SK-N-DZ (cell line): ENCODE measurements at places on chromosomes 4 and X.
A peak's percentile ranks its signal among the peaks of the same experiment; 100 is the strongest.

- DNase-seq = no peak
Measured at GRCh38 chr4:185716141-185716551, 95.8 kb downstream of the SORBS2 start.

DNA sequence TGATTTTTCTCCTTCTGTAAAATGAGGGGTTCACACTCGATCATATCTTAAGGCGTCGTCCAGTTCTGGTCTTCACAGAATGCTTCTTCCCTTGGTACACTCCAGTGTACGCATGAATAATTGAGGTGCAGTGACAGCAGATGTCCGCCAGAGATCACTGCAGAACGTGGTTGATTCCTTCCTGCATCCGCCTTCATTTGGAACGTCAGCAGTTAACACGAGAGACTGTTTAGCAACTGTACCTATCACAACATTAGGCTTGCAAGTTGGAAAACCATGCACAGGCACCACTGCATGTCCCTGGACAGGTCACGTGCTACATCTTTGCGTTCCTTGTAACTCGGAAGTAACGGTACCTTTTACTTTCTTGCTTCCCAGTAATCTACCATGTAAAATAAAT is 66.0 kb upstream of the GEMIN8 start:
- peak; percentile 50 for DNase-seq

GRCh38 chr4:39279416-39279815 is 86.7 kb downstream of the RFC1 start:
- DNase-seq = no peak

GRCh38 chrX:100600758-100601157 is 16.0 kb downstream of the TNMD start:
- DNase-seq = no peak

- DNase-seq = no peak
Measured at GRCh38 chr4:56804551-56804950, 16.9 kb downstream of the SPINK2 start.

DNA sequence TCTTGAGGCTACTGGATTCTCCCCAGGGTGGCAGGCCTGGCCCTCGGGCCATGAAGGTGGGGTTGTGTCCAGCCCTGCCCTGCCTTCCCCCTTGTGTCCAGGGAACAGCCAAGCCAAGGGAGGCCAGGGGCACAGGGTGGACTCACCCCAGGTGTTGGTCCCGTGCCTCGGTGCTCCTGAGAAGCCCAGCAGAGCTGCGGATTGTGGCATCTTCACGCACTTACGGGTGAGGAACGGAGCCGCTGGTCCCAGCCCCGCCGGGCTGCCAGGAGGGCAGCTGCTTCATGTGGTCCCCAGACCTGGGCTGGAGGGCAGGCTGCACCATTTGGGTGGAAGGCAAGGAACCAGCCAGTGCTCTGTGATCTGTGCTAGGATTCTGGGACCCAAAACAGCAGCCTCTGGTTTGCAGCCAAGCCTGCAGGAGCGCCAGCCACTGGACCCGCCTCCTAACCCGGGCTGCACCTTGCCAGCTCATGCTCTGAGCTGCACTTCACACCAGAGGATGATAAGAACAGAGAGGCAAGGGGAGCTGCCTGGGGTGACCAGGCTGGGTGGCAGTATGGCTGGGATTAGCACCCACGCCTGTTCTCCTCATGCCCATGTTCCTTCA is 36.1 kb upstream of the HMX1 start:
- DNase-seq = no peak

- no peak for DNase-seq
Measured at GRCh38 chr4:150212927-150213326, 134.7 kb downstream of the DCLK2 start.
